CD4-positive, alpha-beta T cell treated with Interleukin-17A for 4 hours (primary cell): ENCODE measurements at places on chromosomes 5 and 9.

DNA sequence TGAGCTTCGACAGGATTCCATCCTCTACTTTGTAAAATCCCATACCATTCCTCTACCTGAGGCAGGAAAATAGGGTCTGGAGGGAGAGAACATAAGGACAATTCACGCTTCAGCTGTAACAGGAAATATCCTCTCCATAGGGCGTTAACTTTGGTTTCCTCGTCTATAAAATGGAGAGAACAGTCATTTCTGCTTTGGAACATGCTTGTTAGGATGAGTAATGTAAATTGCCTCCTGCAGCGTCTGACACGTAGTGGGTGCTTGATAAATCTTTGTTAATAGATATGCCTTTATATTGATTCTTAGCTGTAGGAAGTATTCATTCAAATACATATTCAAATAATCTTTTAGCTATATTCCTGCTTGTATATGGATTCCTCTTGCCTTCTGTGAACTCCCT is 711 bp upstream of the SUB1 start:
- no peak for DNase-seq

DNA sequence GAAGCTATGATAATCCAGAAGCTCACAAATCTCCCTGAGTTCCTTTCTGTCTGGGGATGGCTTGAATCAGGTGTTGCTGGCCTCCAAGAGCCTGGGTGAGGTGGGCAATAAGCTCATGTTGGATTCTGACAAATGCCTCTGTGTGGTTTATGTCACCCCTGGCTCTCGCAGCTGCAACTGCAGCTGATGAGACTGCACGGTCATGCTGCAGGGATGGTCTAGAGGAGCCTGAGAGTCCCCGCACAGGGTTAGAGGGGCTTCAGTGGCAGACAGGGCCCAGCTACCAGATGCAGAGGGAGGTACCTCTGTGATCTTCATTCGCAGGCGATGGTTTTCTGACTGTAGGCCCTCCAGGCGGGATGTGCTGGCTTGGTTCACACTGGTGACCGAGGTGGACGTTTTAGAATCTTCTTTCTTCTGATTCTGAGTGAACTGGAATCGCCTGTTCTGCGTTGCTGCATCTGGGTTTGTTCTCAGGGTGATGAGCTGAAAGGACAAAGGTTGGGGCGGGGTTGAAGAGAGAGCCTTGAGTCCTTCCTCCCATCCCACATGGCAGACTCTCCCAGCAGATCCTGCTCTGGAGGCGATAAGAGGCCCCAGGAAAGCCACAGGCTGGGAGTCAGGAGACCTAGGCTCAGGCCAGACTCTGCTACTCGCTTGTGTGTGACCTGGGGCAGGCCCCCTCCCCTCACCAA is 47.6 kb upstream of the TBC1D2 start:
- no peak for DNase-seq

- DNase-seq: no peak
These were observed 2.1 kb downstream of the SLC6A3 start for GRCh38 chr5:1443171-1443570.

- DNase-seq: no peak
These were observed 308.4 kb downstream of the PDE4D start for GRCh38 chr5:59584858-59585846.

GRCh38 chr9:120478208-120478607 is 101.8 kb downstream of the CDK5RAP2 start:
- DNase-seq: no peak

- no peak for DNase-seq
These were observed 90.4 kb upstream of the PUM3 start for GRCh38 chr9:2934241-2934650.

DNA sequence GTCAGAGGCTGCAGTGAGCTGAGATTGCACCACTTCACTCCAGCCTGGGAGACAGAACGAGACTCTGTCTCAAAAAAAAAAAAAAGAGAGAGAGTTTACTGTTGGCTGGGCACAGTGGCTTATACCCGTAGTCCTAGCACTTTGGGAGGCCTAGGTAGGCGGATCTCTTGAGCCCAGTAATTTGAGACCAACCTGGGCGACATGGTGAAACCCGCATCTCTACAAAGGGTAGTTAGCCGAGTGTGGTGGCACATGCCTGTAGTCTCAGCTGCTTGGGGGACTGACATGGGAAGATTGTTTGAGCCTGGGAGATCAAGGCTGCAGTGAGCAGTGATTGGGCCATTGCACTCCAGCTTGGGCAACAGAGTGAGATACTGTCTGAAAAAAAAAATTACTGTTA is 12.6 kb downstream of the HABP4 start:
- no peak for DNase-seq

- no peak for DNase-seq
These were observed 241.5 kb downstream of the NR3C1 start for GRCh38 chr5:143161885-143162540.

- no peak for DNase-seq
These were observed 96.3 kb upstream of the MEF2C start for GRCh38 chr5:88979244-88979643.

DNA sequence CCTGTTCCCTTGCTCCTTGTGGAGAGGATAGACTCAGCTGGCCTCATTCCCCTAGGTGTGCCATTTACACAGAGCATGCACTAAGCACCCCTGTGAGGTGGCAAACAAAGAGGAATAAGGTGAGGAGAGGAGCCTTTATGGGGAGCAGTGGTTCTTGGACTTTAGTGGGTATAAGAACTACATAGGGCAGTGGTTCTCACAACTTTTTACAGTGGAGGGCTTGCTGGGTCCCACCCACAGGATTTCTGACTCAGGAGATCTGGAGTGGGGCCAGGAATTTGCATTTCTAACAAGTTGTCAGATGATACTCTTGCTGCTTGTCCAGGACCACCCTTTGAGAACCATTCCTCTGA is 42.0 kb downstream of the CSF1R start:
- no peak for DNase-seq

- no peak for DNase-seq
These were observed 208.5 kb downstream of the ROR2 start for GRCh38 chr9:91741522-91741921.

DNA sequence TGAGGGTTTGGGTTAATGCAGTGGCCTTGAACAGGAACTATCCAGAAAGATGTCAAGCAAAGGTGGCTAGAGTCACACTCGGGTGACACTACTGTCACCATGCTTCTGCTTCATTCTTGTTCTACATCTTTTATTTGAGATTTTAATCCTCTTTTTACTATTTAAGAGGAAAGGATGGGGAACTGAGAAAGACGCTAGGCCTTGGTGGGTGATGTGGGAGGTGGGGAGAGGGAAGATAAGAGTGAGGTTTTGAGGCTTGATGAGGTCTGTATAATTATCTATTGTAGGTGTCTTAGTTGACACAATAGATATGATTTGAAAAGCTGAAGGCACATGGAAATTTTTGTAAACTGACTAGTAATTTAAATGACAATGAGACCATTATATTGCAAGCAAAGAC is 3.5 kb upstream of the BASP1 start:
- DNase-seq: no peak

GRCh38 chr5:143757116-143757515 is 54.8 kb upstream of the HMHB1 start:
- DNase-seq: no peak

DNA sequence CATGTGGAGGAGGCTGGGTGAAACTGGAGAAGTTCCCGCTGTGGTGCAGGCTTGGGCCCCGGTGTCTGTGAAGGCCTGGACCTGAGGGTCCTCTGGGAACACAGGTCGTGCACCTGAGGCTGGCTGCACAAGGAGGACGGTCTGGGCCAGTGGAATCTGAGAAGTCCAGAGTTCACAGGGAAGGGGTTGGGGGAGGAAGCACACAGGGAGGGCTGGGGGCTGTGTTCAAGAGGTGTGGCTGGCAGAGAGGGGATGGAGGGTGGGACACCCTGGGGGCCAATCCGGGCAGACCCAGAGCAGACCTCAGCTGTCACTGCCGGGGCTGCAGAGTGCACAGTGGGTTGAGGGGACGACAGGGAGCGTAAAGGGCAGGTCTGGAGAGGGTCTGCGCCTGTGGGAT is 2.6 kb downstream of the SLC9A3 start:
- no peak for DNase-seq

- no peak for DNase-seq
These were observed 125.3 kb downstream of the ADAMTS2 start for GRCh38 chr5:179219661-179220620.

DNA sequence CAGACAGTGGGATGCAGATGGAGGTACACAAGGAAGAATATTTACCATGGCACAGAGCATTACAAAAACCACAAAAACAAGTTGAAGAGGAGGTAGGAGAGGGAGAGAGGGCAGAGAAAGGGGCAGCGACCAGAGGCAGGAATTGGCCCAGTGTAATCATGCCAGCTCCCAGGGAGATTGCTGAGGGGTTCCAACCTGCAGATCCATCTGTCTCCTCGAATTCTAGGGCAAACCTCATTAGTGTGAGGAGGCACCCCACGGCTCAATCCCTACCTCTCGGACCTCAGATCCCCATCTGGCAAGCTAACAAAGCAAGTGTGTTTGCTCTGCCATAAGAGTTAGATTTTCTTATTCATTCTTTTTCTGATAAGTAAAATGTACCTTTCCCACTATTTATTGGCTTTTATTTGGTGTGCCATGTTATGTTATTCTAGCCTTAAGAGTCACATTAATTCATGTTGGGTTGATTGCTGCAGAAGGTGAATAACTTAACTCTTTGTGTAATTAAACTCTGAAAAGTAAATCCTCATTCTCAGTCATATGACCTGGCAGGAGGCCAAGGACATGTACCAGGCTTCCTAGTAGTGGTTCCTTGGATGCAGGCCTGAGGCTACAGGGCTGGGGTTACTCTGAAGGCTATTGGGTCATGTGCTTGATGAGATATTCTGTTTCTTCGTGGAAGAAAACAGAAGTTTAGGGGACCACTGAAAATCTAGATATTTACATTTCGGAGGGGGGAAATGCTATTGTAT is 315.2 kb upstream of the ATP10B start:
- DNase-seq: no peak

DNA sequence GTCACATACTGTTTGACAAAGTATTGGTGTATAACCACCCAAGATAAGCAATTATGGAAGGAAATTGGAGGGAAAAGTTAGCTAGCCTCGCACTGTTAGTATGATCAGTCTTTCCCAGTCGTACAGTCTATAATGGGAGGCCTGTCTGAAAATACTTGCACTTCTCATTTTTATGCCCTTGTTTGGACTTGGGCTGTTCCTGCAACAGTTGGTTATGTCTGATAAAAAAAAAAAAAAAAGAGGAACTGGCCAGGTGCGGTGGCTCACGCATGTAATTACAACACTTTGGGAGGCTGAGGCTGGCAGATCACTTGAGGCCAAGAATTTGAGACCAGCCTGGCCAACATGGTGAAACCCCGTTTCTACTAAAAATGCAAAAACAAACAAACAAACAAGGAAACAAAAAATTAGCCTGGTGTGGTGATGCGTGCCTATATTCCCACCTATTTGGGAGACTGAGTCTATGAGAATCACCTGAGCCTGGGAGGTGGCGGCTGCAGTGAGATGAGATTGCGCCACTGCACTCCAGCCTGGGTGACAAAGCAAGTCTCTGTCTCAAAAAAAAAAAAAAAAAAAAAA is 58.3 kb upstream of the ANKRD33B start:
- DNase-seq: no peak
